ENCODE measurements at places on chromosomes 6 and 20.

DNA sequence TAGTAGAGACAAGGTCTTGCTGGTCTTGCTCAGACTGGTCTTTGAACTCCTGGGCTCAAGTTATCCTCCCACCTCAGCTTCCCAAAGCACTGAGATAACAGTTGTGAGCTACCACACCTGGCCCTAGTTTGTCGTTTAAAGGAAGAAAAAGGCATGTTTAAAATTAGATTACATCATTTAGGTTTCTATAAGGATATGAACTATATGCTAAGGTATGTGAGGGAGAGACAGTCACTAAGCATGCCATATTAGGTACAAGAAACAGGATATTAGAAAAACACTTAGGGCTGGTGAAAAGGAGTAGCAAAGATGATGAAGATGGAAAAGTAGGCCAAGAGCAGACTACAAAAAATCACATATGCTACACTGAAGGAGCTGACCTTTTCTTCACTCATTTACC, 106.4 kb downstream of the ASCC3 start:
- no peak for DNase-seq

DNA sequence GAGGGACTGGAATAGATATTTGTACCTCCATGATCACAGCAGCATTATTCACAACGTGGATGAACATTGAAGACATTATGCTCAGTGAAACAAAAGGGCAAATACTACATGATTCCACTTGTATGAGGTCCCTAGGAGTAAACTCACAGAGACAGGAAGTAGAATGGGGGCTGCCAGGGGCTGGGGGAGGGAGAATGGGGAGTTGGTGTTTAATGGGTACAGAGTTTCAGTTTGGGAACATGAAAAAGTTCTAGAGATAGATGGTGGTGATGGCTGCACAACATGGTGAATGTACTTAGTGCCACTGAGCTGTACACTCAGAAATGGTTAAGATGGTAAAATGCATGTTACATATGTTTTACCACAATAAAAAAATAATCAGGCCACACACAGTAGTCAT, 164.3 kb upstream of the RREB1 start:
- no peak for DNase-seq

GRCh38 chr20:38303908-38304379, at the start of gene BPI:
BPI (plus strand) TSS chr20:38304156; CDS start chr20:38304224, 68 bp downstream.
- DNase-seq = no peak

DNA sequence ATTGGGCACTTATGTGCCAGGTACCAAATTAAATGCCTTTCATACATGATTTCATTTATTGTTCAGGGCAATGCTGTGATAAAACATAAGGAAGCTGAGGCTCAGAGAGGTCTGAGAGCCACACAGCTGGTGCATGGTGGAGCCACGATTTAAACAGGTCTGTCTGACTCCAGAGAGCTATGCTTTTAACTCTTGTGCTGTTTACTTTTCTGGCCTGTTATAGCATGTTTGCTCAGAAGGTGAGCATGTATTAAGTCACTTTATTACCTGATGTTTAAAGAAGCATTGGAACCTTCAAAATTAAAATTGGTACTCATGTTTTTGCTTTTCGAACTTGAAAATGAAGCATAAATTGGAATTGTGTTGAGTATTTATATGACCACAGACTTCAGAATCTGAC, 26.8 kb downstream of the MCM8 start:
- DNase-seq = no peak

DNA sequence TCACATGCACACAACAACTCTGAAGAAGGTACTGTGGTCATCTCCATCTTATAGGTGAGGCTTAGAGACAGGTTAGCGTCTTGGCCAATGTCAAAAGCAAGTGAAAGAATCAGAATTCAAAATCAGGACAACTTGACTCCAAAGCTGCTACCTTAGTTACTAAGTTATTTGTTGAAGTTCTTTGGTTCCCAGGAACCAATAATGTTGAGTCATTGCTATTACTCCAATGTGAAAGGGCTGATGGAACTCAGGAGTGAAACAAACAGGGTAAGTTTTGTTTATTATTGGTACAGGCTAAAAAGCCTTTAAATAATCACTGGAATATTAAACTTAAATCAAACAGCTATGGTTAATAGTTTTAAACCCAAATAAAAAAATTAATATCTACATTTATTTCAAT, 111.1 kb downstream of the PDSS2 start:
- no peak for DNase-seq

DNA sequence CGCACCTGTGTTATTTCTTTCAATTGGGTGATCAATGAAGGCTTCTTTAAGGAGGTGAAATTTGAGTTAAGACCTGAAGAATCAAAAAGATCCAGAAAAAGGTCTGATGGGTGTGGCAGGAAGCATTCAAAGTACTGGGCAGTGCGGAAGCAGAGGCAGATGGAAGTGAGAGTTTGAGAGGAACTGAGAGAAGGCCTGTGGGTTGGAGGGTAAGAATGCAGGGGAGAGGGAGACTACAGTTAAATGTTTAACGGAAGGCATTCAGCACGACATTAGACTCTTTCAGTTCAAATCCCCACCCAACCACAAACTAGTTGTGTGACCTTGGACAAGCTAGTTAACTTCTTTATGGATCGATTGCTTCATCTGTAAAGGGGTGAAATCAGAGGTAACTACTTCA, 50.5 kb upstream of the GCM1 start:
- no peak for DNase-seq

GRCh38 chr6:89475634-89476033, 42.7 kb downstream of the ANKRD6 start:
- no peak for DNase-seq

DNA sequence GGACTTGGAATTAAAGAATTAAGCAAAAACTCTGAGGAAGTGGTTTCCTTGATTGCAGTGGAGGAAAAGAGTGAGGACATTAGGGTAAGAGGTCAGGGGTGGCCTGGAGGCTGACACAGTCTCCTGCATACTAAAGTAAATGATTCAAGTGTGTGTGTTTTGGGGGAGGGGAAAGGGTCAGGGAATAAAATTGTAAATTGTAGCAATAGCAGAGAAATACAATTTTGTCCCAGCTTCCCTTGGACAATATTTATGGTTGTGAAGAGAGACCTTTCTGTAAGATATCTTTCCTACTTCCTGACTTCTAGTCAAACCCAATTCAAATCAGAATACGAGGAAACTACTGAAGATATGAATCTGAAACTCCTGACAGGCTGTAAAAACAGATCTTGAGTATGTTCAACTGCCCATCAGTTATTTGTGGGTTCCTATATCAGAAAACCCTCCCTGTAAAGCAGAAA, 143.4 kb upstream of the HMGN3 start:
- no peak for DNase-seq

DNA sequence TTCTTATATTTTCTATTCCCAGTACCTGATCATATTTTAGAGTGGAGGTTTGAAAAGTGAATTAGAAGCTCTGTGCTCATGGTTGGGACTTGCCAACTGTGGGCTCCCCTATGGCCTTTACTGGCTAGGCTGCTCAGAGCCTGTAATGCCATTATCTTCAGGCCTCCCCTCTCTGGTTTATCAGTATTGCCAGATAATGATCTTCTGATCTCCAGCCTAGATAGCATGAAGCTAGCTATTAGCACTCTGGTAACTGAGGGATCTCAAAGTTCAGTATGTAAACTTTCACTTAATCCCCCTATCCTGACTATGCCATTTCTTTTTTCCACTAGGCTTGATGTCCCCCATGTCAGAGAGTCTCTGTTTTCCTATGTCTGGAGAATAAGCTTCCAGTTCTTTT, 393.7 kb upstream of the CITED2 start:
- no peak for DNase-seq

DNA sequence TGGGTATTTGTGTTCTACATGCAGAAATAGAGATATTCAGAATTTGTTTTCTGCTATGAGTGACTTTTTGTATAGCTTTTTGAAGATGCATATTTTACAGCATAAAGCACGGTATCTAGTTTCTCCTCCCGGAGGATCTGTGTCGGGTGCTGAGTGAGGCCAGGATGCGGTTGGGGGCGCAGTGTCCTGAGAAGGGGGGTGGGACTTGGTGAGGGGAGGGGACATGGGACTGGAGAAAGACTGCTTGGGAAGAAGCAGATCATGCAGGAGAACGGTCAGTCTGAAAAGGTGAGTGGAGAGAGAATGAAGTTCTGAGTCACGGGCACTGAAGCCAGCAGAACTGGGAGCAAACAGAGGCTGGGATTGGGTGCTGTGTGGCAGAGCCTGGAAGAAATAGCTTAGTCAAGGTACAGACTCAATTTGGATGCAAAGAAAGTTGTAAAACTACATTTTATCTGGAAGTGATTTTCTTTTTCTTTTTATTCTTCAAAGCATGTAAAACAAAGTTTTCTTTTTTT, 44.0 kb downstream of the STX11 start:
- no peak for DNase-seq

GRCh38 chr6:81693266-81693665, 59.2 kb downstream of the TENT5A start:
- DNase-seq = no peak

GRCh38 chr20:60372275-60372674, 414.1 kb downstream of the CDH26 start:
- no peak for DNase-seq

DNA sequence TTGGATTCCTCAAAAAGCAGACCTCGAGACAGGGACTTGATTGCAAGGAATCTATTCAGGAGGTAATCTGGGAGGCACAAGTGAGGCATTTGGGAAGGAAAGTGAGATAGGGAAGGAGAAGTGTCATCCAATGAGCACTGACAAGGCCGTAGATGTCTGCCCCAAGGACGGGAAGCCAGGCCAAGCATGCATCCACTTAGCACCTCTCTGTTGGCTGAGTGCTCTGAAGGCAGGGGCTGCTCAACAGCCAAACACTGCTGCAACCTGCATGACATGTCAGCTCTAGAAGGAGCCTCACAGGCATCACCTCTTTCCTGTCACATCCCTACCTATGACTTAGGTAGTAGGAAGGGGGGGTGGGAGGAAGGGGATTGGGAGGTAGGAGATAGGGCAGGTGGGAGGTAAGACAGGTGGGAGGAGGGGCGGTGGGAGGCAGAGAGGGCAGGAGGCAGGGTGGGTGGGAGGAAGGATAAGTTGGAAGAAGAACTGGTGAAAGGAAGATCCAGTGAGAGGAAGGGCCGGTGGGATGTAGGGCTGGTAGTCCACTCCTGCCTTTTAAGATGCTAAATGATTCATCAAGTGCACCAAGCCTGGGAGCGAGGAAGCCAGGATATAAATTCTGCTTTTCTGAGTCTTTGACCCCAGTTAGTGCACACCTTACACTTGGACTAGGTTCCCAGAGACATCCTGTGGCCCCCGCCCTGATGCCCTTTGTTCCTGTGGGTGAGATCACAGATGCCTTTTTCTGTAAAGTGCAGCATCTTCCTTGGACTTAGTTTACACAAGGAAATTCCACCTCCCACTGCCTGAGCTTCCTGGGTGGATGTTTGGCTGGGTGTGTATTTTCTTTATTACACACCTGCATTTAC, 83.8 kb upstream of the NXT1 start:
- no peak for DNase-seq

- no peak for DNase-seq
These were observed 979 bp downstream of the ZNF133 start for GRCh38 chr20:18289306-18289705.

DNA sequence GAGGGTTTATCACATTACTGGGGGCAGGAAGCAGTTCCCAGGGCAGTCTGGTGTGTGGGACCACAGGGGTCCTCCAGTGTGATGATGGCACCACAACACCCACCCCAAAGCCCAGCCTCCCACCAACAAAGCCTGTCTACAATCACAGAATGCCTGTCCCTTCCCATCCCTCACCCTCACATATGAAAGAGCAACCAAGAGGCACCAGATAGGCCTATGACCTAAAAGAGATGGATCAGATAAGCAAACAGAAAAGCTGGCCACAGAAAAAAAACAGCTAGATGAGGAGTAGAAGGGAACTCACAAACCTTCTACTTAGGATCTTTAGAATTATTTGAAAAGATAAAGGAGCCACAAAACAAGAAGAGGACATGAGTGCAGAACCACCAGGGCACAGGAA, 54.3 kb downstream of the SERAC1 start:
- no peak for DNase-seq

DNA sequence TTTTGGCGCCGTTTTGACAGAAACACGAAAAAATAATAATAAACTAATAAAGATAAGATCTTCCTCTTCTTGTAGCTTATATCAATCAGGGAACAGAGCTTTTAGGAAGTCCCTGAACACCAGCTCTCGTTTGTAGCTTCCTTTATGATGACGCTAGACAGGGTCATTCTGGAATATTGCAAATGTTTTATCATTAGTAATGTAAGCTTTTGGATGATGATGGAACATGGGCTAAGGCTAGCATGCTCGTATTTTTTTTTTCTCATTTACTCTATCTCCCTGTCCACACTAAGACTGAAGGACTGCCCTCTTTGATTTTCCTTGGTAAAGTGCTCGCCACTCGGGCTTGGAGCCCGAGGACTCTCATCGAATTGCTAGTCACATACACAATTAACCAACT, 22.1 kb upstream of the POM121L2 start:
- DNase-seq = no peak

GRCh38 chr20:1930165-1930564, 35.0 kb downstream of the SIRPA start:
- no peak for DNase-seq

DNA sequence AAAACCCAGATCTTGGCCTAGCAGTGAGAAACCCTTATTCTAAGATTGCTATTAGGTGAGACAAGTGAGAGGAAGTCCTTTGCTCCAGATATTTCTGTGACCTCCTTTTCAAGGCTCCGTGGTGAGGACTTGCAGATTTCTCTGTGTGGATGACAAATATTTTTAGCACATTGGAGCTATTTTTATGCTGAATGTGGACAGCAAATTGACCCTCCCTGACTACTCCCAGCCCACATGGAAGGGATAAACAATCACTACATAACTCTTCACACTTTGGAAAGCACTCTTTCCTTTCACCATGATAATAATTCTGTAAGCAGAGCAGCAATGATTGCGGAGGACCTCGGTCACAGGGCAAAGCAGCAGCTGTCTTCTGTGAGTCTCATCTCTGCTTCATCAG, 88.0 kb upstream of the ADGRF1 start:
- DNase-seq = no peak

DNA sequence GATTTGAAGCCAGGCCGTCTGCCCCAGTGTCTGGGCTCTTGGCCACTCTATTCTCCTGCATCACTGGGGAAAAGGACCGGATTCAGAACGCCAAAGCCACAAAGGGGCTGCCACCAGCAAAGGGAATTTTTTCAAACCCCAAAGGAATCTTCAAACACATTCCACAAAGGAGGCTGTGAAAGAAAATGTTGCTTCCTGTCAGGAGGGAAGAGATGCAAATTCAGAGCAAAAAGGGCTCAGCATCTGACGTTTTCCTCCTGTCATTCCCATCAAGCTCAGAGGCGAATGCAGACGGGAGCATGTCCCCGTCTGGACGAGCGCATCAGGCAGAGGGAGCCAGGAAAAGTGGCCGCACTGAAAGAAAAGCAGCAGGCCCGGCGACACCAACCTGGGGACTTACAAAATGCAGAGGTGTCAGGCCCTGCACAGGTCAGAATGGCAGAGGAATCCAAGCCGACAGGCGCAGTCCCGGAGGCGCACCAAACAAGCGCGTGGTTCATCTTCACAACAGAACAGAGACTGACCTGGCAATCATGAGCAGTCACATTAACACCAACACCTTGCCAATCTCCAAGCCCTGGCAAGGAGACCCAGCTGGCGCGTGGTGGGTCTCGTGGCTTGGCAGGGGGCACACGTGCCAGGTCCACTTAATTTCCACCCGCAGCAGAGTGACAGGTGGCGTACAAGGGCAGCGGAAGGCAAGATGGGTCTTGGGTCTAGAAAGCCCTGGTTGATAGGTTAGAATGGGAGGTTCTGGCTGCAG, 62.8 kb downstream of the GRM4 start:
- DNase-seq = no peak

GRCh38 chr6:37134396-37135191, 35.4 kb upstream of the PIM1 start:
- peak; percentile 90 for DNase-seq

GRCh38 chr20:20317621-20318364, 50.1 kb upstream of the INSM1 start:
- DNase-seq = no peak

GRCh38 chr6:116461331-116461931, at the start of gene CALHM6:
CALHM6 (plus strand) TSS chr6:116461375; CDS start chr6:116461930, 555 bp downstream.
- no peak for DNase-seq

Measured in HTR-8/SVneo (cell line).